ENCODE measurements at places on chromosomes 6 and 20.

DNA sequence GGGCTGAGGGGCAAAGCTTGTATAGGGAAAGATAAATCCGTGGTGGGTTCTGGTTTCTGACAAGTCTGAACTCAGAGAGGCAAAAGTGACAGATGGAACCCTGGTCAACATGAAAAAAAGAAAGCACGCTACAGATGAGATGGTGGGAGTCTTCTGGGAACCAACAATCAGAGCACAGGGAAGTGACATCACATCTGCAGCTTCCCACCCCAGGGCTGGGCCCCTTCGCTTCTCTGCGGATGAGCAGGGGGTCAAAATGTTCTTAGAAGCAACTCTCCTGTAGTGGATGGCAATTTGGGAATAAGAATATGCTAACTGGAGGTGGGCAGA lies 129.2 kb upstream of the AKAP12 start:
- no peak for DNase-seq

GRCh38 chr6:155222506-155222905 lies 41.3 kb upstream of the CLDN20 start:
- DNase-seq: no peak

DNA sequence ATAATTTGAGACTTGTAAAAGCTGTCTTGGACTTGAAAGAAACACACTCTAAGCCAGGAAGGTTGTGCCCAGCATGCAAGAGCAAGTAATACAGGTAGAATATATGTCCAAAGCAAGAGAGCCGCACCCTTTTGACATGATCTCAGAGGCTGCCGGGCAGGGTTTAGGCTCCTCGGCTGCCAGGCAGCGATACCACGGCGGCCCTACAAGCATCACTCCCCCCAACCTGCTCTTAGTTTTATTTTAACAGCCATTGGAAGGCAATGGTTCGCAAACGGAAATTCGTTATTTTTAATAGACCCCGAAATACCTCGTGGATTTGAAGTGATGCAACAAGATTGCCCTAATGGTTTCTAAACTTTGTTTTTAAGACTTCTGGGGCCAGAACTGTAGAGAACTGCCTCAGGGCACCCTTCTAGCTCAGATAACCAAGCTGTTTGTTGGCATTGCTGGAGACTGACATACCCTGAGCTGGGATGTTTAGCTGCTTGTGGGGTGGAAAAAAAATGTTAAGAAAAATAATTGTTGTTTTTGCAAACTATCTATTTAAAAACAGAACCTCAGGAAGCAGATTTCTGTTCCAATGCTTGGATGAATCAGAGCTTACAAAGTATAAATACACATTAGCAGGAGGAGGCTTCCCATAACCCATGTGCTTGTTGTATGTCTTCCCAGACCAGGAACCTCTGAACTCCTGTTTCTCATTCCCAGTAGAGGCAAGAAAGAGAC lies 39.0 kb downstream of the JAG1 start:
- DNase-seq: no peak

DNA sequence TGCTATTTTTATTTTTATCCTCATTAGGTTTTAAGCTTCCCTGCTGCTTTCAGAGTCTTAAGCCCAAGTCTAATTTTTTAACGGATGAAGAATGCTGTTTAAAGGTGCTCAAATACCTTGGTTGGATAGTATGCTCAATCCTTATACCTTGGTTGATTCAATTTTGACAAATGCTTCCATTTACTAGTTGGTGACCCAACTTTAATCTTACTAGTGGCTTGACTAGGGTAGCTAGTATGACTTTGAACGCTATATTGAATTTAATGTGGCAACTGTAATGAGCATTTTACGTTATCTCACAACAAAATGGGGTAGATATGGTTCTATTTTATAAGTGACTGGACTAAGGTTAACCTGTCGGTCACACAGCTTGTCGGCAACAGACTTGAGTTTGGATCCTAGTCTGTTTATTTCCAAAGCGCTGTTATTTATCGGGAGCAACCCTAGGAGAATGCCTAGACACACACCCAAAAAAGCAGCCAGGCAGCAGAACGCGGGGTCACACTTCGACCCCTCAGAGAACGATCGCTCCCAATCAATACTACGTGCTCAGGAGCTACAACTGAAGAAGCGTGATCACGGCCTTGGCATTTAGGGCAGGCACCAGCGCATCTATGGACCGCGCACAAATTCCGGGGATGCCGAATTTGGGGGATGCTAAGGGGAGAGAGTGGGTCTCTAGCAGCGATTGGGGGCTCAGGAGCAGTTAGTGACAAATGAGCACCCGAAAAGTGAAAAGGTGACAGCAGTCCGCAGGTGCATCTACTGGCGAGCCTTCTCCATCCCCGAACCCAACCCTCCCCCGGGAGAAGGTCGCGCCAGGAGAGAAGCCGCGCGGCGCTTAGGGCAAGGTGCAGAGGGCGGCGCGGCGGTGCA lies 586 bp upstream of the ALDH5A1 start:
- DNase-seq: no peak

- DNase-seq: no peak
Measured at GRCh38 chr6:55643861-55644260, 64.9 kb upstream of the HMGCLL1 start.

GRCh38 chr6:90293319-90293953 lies 3.2 kb downstream of the BACH2 start:
- DNase-seq: no peak

GRCh38 chr6:161211380-161212035 lies 62.4 kb downstream of the AGPAT4 start:
- no peak for DNase-seq

- no peak for DNase-seq
Measured at GRCh38 chr6:41850861-41851260, 44.3 kb downstream of the USP49 start.

- no peak for DNase-seq
Measured at GRCh38 chr6:31353384-31353945, 3.5 kb downstream of the HLA-B start.

GRCh38 chr6:146017672-146018071 lies 11.2 kb upstream of the GRM1 start:
- no peak for DNase-seq

- no peak for DNase-seq
Measured at GRCh38 chr6:121951918-121952379, 447.5 kb upstream of the HSF2 start.

DNA sequence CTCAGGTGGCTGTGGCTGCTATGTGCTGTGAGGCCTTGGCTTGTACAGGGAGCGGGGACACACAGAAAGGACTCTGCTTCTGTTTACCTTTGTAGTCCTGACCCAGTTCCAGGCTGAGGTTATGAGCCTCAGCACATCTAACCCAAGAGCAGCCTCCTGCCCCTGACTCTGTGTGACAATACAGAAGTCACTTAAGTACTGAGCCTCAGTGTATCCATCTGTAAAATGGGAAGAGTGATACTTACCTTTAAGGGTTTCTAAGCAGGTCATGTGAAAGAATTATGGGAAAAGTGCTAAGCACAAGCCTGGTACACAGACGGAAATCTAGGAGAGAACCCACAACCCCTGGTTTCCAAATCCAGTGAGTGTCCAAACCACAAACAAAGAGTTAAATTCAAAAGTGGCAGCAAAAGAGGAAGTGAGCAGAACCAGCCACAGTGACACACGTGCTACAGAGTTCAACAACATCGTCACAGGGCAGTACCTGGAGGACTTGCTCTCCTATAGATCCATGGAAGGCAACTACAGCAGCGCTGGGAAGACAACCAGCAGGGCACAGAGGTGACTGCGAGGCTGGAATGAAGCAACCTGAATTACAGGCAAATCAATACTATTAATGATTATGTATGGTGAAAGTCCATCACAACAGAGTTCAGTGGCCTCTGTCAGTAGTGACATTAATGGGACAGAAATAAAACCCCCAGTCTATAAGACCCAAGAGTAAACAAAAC lies 12.5 kb downstream of the TRIM26 start:
- no peak for DNase-seq

GRCh38 chr6:47276377-47276776 lies 33.3 kb downstream of the TNFRSF21 start:
- no peak for DNase-seq

DNA sequence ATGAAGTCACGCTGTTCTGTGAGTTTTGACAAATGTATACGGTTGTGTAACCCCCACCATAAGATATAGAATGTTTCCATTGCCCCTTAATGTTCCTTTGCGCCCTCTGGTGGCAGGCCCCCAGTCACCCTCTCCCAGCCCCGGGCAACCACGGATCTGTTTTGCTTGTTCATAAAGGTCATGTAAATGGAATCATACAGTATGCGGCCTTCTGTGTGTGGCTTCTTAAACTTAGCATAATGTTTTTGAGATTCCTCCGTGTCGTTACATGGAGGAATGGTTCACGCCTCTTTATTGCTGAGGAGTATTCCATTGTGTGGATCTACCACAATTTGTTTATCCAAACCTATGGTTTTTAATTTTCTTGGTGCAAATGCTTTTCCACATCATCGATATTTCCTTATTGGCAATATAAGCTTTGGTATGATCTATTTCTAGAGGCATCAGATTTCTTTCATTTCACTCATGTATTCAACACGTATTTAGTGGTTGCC lies 28.4 kb downstream of the LYRM2 start:
- DNase-seq: no peak

- no peak for DNase-seq
Measured at GRCh38 chr6:148693882-148694484, 52.8 kb upstream of the UST start.

- DNase-seq: no peak
Measured at GRCh38 chr20:23459461-23460150, 6.9 kb upstream of the CST11 start.

GRCh38 chr20:41452226-41452625 lies 85.6 kb upstream of the EMILIN3 start:
- DNase-seq: no peak

GRCh38 chr20:54197621-54198604 lies 10.0 kb upstream of the PFDN4 start:
- DNase-seq: no peak

DNA sequence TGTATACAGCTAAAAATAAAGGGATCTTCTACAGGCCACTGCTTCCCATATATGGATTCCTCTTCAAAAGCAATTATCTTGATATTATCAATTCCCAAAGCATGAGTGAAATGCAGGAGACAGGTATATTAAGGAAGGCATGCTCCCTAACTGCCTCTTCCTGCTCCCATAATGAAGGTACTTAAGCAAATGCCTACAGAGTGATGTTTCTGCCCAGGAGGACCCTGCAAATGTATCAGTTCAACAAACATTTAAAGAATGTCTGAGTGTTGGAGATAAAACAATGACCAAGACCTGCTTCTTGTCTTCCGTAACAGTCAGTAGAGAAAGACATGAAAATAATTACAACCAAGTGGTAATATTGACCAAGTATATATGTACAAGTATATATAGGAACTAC lies 4.2 kb downstream of the UBE2J1 start:
- no peak for DNase-seq

DNA sequence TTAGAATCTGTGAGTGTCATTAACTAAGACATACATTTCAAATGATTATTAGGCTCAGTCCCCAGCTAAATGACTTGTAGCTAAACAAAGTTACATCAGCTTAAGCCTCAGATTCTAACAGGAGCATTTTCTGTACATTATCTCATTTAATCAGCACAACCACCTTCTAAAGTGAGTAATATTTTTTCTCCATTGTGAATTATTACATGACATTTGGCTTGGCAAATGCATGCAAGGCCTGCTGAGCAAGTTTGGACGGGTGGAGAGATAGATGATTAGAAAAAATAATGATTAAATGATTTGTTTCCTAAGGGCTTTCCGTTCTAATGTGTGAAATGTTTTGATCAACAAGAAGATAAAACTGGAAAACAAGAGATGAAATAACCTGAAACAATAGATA lies 20.7 kb downstream of the DCBLD1 start:
- DNase-seq: no peak

GRCh38 chr6:80940976-80941375 lies 811.5 kb downstream of the TENT5A start:
- no peak for DNase-seq

GRCh38 chr6:54248319-54248718 lies 59.9 kb upstream of the TINAG start:
- DNase-seq: no peak

GRCh38 chr6:109397020-109397419 lies 14.8 kb upstream of the CD164 start:
- no peak for DNase-seq

DNA sequence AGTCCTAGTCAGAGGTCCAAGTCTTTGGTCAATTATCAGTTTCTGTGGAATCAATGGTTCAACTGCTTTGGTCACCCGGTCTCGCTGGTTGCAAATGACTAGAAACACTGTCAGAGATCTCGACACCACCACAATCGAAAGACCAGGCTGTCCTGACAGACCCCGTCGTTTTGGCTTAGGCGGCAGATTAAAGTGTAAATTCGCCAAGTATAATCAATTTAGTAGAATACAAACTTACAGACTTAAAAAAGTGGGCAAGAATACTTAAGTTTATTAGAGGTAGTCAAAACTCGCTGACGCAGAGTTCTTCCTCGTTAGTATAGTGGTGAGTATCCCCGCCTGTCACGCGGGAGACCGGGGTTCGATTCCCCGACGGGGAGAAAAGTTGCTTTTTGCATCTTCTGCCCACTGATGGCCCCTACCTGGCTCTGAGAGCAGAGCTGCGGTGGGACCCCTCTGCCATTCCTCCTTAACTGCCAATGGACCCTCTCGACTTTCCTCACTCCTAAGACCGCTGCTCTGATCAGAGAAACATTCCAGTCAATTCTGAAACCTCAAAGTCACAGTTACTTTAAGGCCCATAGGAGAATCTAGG lies 30.6 kb upstream of the ZNF184 start:
- DNase-seq: no peak

DNA sequence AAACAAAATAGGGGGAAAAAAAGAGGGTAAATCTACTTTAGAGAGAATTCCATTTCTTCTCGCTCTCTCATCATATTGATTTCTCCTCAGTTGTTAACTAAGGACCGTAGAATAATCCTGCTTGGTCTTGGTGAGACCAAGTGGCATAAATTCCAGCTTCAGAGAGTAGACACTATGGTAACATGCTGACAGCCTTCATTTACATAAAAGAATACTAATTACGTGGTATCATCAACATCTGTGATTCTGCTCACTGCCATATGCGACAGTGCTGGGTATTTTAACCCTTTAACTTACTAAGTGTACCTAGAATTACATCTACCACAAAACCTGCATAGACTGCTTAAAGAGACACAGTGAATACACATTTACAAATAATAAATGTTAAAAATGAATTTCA lies 27.1 kb downstream of the TOMM6 start:
- no peak for DNase-seq

GRCh38 chr6:111973927-111974639 lies 79.8 kb upstream of the CCN6 start:
- no peak for DNase-seq

GRCh38 chr20:19830211-19830785 lies 72.2 kb downstream of the RIN2 start:
- no peak for DNase-seq

DNA sequence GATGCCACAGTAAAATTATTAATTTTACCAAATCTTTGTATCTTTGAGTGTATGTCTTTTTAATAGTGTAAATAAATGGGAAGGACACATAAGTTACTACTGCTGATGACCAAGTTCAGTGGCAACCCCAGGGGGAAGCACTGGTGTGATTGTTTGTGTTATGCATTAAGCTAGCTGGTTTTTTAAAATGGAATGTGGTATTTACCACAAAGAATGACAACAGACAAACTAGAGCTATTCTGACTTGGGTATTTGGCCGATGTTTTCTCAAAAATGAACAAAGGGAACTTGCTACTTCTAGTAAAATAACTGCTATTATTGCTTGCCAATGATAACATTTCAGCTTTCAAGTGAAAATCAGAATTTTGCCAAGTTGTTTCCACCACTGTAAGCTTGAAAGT lies 2.9 kb downstream of the FNDC1 start:
- DNase-seq: no peak

Measured in D721Med (cell line).